ENCODE measurements at places on chromosomes 3 and 15.
A peak's percentile ranks its signal among the peaks of the same experiment; 100 is the strongest.

- no peak for DNase-seq
Measured at GRCh38 chr15:71078506-71079207, 36.6 kb upstream of the THSD4 start.

- DNase-seq, result no peak
Measured at GRCh38 chr15:41104234-41104633, 11.8 kb downstream of the INO80 start.

DNA sequence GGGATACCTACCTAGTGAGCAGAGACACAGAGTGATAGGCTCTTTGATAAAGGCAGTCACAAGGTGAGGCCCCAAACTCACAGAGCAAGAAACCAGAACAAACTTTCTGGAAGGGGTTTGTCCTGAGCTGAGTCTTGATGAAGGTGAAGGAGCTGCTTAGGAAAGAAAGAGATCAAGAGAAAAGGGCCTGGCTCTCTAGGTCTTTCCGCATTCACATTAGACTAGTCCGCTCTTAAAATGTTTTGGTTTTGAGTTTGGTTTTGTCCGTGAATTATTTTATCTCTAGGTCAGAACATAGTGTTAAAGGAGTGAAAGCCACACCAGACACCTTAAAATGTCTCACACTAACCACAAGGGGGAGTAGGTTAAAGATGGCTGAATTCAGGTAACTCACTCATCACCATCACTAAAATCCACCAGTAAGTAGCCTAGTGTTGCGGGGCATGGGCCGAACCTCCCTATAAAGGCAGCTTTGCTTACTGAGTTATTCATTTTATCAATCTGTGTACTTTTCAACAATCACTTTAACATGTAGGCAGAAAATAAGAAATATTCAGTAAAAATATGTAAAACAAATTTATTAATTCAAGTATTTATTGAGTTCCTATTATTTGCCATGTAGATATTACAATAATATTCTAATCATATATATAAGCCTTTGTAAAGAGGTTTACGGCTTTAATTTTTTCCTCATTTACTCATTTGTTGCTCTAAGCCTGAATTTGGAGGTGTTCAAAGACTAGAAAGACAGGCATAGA is 121.5 kb upstream of the TSC22D2 start:
- no peak for DNase-seq

GRCh38 chr3:108311797-108312196 is 15.4 kb downstream of the HHLA2 start:
- DNase-seq, result no peak

DNA sequence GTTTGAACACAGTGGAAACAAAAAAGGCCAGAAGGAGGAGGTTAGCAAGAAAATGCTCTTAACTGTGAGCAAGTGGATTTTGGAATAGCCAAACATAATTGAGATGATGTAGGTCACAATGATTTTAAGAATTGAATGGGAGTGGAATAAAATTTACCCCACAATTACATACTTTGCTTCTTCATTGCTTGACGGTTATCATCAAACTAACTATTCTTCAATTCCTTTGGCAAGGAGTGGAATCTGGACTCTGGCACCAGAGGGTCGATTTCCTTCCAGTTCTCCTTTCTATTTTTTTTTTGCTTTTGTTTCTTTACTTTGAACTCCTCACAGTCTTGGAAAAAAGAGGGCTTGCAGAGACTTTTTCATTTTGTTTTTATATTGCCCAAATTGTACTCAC is 634.5 kb upstream of the TGFBR2 start:
- no peak for DNase-seq

- peak; percentile 16 for DNase-seq
Measured at GRCh38 chr15:76147906-76148570, 88.3 kb downstream of the TMEM266 start.

- DNase-seq, result no peak
Measured at GRCh38 chr15:32730677-32731654, 13.2 kb downstream of the GREM1 start.

DNA sequence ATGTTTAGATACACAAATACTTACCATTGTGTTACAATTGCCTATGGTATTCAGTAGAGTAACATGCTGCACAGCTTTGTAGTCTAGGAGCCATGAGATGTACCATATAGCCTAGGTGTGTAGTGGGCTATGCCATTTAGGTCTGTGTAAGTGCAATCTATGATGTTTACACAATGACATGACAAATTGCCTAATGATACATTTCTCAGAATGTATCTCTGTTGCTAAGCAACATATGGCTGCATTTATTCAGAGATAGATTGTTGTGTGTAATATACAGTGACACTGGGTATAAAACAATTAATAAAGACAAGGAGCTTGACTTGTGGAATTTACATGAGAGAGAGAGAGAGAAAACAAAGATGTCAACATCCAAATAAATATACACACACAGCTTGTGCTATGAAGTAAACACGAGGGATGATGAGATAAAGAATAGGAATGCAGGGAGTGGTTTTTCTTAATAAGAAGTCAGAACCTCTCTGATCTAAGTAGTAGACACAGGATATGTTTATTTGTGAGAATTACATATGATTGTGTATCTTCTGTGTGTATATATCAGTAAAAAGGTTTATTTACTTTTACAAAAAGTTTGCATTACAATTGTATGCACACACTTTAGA is 110.0 kb downstream of the KCNAB1 start:
- DNase-seq, result no peak

DNA sequence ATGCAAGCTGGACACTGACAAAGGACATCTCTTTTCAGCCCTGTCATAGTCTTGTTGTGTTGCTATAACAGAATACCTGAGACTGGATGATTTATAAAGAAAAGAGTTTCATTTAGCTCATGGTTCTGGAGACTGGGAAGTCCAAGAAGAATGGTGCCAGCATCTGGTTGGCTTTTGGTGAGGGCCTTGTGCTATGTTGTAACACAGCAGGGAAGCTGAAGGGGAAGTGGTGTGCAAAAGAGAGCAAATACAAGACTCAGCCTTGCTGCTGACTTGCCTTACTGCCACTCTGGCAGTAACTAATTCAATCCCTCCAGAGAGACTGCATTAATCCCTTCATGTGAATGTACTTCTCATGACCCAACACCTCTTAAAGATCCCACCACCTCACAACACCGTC is 356.3 kb upstream of the PROK2 start:
- DNase-seq, result no peak

GRCh38 chr3:168186293-168186983 is 90.7 kb upstream of the GOLIM4 start:
- no peak for DNase-seq

- no peak for DNase-seq
Measured at GRCh38 chr15:31552482-31553099, 226.0 kb downstream of the KLF13 start.

DNA sequence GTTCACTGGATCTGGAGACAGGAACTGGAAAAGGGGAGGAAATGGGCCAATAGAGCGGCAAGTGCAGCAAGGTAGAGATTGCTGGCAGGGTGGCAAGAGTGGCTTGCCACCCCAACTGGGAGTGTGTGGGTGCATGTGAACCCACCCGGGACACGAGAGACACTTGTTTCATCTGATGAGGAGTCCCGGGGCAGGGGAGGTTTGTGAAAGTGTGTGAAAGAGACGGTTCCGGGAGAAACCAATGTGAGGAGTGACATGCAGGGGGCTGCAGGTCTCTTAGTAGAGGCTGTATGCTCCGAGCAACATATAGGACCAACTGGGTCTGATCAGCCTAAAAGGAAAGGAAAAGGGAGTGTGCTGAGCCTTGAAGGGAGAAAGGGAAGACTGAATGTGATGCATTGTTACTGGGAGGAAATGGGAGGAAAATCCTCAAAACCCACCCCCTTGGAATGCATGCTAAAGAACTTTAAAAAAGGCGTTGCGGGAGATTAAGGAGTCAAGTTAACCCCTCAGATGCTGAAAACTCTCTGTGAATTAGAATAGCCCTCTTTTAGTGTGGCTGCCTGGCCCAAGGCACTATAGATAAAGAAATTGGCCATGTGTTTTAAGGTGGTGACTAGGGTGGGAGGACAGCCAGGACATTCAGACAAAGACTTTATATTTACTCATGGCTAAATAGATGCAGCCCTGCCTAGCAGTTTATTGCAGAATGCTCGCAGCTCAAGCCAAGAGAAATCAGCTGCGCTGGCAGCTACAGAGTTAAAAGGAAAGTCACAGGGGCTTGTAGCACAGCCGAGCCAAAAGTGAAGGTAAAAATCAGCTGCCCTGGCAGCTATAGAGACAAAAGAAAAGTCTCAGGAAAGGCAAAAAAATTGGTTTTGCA is 9.1 kb upstream of the SLC9C1 start:
- DNase-seq, result no peak

DNA sequence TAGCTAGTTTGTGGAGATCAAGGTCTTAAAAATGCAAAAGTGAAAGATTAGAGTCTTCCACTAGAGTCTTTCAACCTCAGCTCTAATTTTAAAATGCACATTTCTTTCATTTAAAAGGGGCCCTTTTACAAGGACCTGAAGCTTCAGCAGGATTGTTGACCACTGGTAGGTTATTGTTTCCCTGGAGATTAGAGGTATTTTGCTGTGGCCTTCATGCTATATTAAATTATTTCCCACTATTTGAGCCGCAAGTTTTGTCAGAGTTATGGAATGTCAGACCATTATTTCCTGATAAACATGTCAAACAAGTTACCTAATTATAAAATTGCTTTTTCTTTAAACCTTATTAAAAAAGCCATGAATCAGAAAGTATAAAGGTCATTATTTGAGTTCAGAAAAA is 103.1 kb upstream of the CCNL1 start:
- no peak for DNase-seq

DNA sequence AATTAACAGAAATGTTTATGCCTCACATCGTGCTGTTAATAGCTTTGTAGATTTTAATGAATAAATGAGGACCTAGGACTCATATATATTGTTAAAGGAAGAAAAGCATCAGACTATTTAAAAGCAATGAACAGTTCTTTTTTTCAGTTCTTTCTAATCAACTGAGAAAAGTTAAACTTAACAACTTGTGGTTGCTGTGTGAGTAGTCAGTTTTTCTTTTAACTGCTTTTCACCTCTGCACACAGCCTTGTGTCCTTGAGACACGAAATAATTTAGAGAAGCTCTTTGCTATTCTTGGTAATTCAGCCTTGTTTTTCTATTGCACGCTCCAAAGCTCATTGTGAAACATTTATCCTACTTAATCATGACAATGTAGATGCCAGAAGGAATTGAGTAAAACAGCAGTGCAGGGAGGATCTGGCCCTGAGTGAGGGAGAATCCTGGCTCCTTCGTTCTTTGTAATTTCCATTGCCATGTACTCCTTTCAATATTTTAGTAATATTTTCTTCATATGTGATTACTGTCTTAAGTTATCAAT is 499.0 kb downstream of the PYDC2 start:
- DNase-seq, result no peak

DNA sequence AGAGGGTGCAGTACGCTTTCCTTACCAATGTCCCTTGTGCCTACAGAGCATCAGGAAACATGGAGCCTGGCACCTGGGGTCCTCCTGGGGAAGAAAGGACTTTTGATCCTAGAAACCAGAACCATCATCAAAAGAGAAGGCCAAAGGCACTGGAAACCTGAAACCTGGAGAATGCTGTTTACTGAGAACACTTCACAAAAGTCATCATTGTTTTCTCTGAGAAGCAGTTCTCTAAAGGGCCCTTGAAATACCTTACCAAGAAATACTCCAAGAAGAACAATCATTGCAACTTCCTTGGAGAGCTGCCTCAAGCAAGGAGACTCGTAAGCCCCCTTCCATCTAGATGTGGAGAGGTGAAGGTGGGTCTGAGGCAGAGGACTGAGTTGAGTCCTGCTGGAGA is 66.0 kb downstream of the TLE3 start:
- no peak for DNase-seq

GRCh38 chr3:151579571-151580270 is 118.9 kb upstream of the IGSF10 start:
- DNase-seq, result no peak

- DNase-seq, result no peak
Measured at GRCh38 chr3:171770689-171771620, 39.3 kb downstream of the PLD1 start.

DNA sequence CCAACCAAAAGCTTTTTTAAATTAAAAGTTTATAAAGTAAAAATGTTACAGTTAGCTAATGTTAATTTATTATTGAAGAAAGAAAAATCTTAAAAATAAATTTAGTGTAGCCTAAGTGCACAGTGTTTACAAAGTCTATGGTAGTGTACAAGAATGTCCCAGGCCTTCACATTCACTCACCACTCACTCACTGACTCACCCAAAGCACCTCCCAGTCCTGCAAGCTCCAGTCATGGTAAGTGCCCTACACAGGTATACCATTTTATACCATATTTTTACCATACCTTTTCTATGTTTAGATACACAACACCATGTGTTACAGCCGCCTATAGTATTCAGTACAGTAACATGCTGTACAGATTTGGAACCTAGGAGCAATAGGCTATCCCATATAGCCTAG is 29.1 kb downstream of the SSR3 start:
- no peak for DNase-seq

DNA sequence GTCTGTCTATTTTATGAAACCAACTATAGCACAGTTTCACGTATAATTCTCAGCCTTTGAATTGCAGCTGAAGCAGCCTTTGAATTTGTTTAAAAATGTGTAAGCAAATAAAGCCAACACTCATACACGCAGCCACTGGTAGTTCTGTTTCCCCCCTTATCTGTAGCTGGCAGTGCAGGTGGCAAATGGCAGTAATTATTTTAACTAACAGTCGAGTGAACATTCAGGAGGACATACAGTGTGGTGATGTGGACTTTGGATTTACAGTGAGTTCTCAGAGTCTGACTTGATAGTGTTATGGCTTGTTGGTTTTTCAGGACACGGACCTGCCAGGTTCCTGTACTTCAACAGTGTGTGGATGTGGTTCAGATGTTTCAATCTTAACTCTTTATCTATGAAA is 64.0 kb upstream of the SKOR1 start:
- DNase-seq, result no peak

DNA sequence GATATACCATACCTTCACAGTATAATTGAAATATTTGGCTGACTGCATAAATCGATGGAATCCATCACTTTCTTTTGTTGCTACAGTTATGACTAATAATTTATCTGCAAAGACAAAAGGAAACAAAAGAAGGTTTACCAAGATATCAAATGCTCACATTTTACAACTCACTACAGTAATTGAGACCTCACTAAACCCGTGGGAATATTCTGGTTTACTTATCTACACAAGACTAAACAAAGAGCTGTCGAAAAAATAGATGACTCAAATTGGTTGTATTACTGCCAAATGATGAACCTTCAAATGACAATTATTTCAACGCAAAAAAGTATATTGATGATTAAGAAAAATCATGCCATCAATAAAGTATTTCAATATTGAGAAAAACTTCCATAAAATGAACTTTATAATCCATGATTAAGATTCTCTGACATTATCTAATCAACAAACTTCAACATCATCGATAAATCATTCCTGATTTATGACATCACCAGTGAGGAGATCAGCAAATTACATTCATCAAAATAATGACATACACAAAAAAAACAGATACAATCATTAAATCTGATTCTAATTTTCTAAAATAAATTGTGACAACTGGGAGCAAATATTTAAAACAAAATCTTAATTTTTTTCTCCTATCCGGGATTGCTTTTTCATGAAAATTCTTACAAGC is 36.7 kb downstream of the PLOD2 start:
- no peak for DNase-seq
